ENCODE measurements at places on chromosomes 1 and 21.

GRCh38 chr21:45130324-45130774 lies 56.0 kb downstream of the ADARB1 start:
- peak; percentile 78 for DNase-seq

- DNase-seq = peak; percentile 90
These were observed 536 bp downstream of the LGALS8 start for GRCh38 chr1:236524142-236524894.

GRCh38 chr1:181064011-181064623 lies 24.4 kb upstream of the IER5 start:
- no peak for DNase-seq

DNA sequence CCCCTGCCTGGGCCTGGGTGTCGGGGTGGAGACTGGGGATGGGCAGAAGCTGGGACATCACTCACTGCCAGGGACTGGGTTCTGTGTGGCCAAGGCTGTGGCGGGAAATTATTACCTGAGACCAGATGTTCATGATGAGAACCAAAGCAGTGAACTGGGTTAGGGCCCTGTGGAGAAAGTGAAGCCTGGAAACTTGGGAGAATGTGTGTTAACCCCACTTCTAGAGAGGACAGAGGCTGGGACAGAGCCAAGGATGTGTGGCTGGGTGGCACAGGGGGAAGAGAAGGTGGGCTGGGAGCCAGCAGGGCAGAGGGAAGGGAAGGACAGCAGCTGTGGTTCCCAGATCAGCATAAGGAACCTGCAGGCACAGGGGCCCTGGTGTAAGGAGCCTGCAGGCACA lies 31.3 kb downstream of the CNIH3 start:
- no peak for DNase-seq

GRCh38 chr1:213876531-213876930 lies 111.2 kb upstream of the PROX1 start:
- no peak for DNase-seq

DNA sequence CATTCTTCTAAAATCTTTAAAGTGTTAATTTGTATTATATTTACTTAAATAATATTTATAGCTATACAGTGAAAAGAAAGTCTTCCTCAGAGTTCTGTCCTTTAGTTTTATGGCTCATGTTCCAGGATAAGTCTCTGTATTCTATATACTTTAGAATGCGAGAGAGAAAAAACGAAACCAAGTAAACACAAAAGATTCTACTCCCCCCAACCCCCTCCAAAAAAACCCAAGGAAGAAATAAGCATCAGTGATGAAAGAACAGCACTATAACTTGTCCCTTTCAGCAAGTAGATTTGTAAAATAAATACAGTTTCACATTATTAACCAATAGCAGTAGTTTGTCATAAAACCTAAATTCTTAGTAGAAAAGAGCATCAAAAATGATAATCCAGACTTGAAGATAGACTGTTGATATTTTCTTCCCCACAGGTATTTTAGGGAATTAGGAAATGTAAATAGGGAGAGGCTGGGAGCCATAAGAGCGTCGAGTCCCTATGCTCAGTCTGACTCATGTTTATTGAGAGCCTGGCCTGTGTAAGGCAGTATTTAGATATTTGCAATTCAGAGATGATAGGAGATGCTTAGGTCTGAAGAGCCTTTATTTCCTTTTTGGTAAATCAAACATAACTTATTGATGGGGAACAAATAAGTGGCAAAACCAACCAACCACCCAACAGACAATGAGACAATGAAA lies 35.5 kb downstream of the CDC14A start:
- no peak for DNase-seq

GRCh38 chr1:154607609-154608396 lies at the start of gene ADAR:
Gene ADAR (minus strand): TSS chr1:154608186. CDS start chr1:154608006, 180 bp downstream.
- peak; percentile 98 for DNase-seq

- no peak for DNase-seq
These were observed 212.1 kb upstream of the FMN2 start for GRCh38 chr1:239879321-239880170.

GRCh38 chr1:19427087-19427781 lies 58.1 kb downstream of the CAPZB start:
- peak; percentile 57 for DNase-seq

- DNase-seq = no peak
These were observed 35.8 kb downstream of the PTPRF start for GRCh38 chr1:43566382-43567044.

- DNase-seq = no peak
These were observed 5.1 kb upstream of the CSRP1 start for GRCh38 chr1:201511941-201512539.

GRCh38 chr1:169250795-169251194 lies 116.8 kb downstream of the NME7 start:
- no peak for DNase-seq

DNA sequence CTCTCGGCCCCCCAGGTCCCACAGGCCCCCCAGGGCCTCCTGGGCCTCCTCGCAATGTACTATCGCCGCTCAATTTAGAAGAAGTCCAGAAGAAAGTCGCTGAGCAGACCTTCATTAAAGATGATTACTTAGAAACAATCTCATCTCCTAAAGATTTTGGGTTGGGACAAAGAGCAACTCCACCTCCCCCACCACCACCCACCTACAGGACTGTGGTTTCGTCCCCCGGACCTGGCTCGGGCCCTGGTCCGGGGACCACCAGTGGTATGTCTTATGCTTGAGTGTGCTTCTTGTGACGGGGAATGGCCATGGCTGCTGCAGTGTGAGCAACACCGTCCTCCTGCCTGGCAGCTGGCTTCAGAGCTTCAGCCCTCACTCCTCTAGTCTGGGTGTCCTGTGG lies 70.2 kb upstream of the DYNLT5 start:
- DNase-seq = no peak
